ENCODE measurements at places on chromosomes 3 and 15. TPM values are rescaled to one million over a fixed set of nuclear protein-coding genes. Genes with fewer than 3 reads are reported as not detected.

FAM43A gene
- total RNA-seq: 21.6 TPM

- DNase-seq: no peak
Measured at GRCh38 chr3:10312861-10313260, 8.1 kb downstream of the SEC13 start.

DNA sequence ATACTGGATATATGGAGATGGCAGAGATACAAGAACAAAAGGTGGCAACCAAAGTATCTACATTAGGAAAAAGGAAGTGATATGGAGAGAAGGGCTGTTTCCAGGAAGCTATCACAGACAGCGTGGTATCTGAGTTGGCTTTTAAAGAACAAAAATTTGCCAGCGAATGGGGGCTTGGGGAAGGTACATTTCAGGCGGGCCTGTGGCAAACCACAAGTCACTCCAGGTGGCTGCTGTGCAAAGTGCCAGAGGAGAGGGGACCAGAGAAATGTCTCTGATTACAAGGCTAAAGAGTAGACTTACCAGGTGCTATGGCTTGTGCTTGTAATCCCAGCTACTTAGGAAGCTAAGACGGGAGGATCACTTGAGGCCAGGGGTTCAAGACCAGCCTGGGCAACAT, 91.1 kb downstream of the MSL2 start:
- no peak for DNase-seq

DNA sequence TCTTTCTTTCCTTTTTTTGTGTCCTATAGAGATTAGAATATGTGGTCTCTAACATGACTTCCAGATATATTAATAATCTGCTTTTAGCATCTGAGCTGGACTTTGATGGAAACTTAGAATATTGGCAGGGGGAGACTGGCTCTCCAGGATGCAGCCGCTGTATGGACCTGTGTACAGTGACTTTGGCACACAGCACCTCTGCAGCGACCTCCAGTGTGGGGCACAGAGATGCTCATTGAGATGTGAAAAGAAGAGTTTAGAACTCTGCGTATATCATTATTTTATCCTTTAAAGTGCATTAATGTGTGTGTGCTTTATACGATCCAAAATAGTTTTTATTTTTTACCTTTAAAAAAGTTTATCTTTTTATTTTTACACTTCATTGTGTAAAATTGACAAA, 18.3 kb downstream of the CFAP161 start:
- DNase-seq: no peak

CEP19 gene
- 3.3 TPM for total RNA-seq

DUOXA2 gene
- not detected for total RNA-seq
